Activated naive CD4-positive, alpha-beta T cell (primary cell): ENCODE measurements at places on chromosomes 13 and 19.

- DNase-seq = no peak
These were observed 137.3 kb upstream of the GPR12 start for GRCh38 chr13:26897706-26898550.

GRCh38 chr13:29227576-29227975 lies 367.9 kb downstream of the SLC7A1 start:
- no peak for DNase-seq

GRCh38 chr19:44718441-44719261 lies 19.7 kb downstream of the CEACAM16 start:
- no peak for DNase-seq

DNA sequence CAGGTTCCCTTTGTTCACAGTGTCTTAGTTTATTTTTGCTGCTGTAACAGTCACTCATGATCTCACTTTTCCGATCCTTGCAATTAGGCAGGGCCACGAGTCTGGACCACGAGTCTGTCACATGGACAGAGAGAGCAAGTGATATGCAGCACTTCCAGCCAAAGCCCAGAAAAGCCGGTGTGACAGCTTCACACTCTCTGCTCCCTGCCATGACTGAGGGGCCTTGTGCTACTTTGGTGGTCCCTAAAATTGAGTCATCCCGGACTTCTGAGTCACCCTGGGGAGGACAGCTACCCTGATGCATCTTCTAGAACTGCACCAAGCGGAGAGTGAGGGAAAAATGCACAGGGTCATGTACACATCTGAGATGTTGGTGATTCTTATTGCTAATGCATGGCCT lies 179.6 kb downstream of the EFNB2 start:
- DNase-seq = no peak

DNA sequence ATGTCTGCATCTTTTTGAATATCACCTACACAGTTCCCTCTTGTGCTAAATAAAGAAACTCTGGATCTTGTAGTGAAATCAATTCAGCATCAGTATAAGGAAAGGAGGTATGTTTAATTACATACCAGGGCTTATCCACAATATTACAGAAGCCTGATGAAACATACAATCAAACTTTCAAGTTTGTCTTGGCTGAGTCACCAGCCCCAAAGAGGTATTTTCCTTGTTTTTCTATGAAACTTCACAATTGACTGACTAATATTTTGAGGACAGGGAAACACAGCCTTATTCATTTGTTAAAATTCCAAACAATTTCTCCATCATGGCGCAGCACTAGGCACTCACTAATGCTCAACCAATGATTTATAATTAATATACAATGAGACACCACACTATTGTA lies 952.4 kb downstream of the PCDH17 start:
- DNase-seq = no peak

DNA sequence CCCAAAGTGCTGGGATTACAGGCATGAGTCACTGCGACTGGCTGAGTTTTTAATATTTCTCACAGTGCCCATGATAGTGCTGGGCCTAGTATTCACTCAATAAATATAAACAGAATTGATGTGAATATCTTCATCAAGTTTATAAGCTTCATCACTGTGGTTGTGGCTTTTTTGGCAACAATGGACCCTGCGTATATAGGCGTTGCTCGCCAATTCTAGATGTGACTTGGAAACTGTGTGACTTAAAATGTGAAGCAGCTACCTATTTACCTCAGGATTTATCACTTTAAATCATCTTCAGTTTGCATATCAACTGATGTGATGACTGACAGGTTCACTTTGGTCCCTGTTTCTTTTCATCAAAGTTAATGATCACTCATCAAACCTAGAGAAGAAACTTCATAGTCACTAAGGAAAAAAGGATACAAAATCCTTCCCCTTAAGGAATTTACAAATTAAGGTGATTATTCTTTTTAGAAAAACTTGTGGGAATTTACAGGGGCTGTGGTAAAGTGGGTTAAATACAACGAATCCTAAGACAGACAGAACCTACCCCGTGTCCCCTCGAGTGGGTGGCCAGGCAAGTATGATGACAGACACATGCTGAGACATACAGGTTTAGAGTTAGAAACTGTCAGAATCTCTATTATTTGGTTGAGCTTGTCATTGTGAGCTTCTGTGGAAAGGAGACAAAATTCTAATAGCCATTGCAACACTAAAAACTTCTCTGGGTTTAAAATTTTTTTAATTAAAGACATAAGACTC lies 101.3 kb downstream of the AKAP11 start:
- DNase-seq = no peak

DNA sequence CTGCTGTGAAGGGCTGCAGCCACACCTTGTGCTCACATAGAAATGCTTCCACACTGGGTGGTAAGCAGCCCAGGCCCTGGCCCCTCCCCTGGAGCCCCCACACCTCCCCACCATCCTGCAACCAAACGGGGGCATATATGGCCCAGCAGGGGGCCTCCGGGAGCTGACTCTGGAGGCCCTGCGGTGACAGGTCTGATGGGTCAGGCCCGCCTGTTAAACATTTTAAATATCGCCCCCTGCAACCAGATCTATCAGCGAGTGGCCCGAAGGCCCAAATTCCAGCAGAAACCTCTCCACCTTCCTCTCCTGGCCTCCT lies 48.0 kb upstream of the KATNAL1 start:
- peak; percentile 22 for DNase-seq

GRCh38 chr13:113665597-113666328 lies 1.3 kb upstream of the GRK1 start:
- DNase-seq = no peak

- no peak for DNase-seq
These were observed 583.9 kb upstream of the MIR17HG start for GRCh38 chr13:90763476-90764150.

GRCh38 chr13:44874176-44874575 lies 115.1 kb downstream of the NUFIP1 start:
- DNase-seq = no peak

- no peak for DNase-seq
These were observed 202.5 kb upstream of the RFC3 start for GRCh38 chr13:33615436-33615835.

DNA sequence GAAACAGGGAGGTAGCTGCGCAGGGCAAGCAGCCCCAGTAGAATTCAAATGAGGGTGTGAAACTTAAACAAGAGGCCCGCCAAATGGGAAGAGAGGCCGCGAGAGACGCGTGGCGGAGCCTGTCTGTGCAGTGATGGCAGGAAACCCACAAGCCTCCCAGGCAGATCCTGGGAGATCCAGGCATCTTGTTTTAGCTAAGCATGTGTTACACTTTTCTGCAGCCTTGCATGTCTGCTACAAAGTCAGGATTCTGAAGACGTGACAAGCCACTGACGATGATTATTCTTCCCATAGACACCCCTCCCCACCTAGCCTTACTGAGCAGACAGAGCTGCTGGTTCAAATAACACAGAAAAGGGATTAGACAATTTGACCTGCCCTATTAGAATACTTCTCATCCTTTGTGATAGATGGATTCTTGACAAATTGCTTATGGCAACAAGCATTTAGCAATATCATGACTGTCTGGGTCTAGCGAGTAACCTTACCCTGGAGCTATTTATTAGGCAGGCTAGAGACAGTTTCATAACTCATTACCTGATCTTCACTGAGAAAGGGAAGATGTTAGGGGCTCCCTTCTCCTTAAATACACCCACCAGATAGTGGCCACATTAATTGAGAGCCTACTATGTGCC lies 185.2 kb upstream of the IRS2 start:
- DNase-seq = no peak
